GM12865 (cell line): ENCODE measurements at places on chromosomes 16 and 17.

- no peak for DNase-seq
These were observed 2.6 kb downstream of the LCMT1 start for GRCh38 chr16:25114121-25114520.

DNA sequence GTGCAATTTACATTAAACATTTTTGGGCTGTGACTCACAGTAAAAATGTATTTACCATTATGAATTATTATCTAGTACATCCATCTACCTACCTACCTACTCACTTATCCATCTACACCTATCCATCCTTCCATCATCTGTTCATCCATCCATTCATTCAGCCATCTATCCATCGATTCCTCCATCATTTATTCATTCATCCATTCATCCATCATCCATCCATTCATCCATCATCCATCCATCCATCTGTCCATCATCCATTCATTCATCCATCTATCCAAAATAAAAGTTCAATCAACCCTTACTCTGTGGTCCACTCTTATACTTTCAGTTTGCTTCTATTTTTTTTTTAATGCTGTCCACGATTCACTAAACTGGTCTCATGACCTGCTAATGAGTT lies 118.4 kb downstream of the NTN1 start:
- no peak for DNase-seq

DNA sequence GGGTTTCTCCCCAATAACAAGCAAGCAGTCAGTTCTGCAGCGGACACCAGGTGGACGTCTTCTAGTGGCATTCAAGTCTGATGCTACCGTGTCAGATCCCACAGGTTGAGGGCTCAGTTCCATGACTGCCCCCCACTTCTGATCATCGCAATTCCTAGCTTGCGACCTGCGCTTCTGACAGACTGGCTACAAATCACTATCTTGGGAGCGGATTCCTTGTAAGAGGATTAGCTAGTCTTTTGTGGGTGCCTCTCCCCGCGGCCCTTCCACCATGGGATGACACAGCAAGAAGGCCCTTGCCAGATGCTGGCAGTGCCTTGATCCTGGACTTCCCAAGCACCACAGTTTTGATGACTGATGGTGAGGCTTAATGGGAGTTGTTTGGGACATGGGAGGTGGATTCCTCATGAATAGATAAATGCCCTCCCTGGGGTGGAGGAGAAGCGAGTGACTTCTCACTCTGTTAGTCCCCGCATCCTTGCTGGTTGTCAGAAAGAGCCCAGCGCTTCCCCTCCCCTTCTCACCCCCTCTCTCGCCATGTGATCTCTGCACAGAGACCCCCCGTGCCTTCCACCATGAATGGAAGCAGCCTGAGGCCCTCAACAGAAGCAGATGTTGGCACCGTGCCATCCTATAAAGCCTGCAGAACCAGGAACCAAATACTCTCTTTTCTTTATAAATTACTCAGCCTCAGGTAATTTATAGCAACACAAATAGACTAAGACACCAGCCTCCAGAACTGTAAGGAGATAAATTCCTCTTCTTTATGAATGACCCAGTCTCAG lies 19.1 kb downstream of the CDIP1 start:
- no peak for DNase-seq

DNA sequence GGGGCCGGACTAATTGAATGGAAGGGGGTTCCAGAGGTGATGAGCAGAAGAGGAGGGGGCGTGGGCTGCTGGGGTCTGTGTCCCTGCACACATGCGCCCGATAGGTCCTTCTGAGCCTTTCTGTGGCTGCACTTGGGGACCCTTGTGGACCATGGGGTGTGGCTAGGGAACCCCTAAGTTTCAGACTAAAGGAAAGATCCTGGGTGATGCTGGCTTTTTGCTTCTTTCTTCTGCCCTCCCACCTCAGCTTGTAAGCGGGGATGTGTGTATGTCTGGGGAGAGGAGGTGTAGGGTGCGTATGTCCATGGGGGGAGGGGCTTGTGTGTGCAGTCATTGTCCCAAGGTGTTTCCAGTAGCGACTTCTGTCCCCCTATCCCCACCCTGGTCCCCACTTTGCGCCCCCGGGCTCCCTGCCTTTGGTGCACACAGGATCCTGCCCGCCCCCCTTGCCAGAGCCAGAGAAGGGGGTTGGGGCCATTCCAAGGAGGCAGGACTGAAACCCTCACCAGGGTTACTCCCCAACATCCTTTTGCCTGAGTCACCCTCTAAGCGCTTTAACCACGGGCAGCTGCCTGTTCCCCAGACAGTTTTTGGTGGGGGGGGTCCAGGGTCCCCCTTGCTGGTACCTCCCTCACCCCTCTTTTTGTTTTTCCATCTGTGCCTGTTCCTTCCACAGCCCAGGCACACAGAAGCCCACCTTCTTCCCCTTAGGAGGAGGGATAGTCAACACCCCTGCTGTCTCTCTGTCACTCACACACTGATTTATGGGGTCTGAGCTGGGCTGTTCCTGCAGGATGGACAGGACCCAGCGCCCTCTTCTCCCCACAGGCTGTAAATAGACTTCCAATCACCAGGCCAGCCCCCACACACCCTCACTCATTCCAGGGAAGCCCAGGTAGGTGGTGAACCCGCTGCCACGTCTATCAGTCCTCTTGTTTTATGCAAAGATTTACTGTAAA lies 83.2 kb downstream of the ARHGAP23 start:
- no peak for DNase-seq

DNA sequence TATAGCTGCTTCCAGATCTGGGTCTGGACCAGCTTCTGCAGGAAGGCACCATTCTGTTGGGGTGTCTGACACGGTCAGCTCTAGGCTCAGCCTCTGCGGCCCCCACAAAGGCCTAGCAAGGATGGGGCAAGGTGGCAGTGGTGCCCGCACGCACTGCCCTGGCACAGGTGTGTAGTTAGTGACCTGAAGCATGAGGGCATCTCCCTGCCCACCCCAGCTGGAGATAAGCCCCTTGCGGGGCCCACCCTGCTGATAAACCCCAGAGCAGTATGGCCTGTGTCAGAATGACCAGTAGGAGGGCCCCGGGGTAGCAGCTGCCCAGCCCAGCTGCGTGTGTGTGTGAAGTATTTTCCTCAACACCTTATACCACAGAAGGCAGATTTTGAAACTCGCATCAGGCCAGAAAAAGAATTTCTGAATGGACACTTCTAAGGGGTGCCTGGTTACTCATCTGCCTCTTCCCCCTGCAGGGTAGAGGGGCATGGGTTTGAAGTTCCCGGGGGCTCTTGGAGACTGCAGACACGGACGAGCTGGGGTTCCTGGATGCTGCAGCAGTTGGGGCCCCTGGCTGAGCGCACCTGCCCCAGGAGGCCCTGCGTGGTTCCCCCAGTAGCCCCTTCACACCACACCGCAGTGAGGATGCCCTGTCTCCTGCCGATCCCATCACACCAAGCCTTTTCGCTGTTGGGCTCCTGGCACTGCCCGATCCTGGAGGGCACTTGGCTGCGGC lies 4.5 kb downstream of the ARHGDIA start:
- DNase-seq: no peak

GRCh38 chr17:7241090-7241733 lies 1.0 kb downstream of the GABARAP start:
- DNase-seq: no peak

GRCh38 chr17:46865100-46865499 lies 13.7 kb downstream of the WNT9B start:
- no peak for DNase-seq

DNA sequence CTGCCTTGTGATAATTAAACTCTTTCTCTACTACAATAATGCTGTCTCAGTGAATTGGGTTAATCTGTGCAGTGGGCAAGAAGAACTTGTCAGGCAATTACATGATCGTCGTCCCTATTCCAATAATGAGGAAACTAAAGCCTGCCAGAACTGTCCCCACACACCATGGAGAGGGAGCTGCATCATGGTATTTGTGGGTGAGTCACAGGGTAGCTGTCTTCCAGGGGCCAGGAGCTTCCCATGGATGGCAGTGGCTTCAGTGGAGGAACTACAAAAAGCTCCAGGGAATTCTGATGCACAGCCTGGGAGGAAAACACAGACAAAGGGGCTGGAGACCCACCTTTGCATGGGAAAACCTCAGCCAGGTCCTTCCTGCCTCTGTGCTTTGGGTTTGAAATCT lies 83.3 kb upstream of the C16orf82 start:
- DNase-seq: no peak

- DNase-seq: peak; percentile 77
These were observed 1.3 kb downstream of the KIAA0513 start for GRCh38 chr16:85028685-85029407.

DNA sequence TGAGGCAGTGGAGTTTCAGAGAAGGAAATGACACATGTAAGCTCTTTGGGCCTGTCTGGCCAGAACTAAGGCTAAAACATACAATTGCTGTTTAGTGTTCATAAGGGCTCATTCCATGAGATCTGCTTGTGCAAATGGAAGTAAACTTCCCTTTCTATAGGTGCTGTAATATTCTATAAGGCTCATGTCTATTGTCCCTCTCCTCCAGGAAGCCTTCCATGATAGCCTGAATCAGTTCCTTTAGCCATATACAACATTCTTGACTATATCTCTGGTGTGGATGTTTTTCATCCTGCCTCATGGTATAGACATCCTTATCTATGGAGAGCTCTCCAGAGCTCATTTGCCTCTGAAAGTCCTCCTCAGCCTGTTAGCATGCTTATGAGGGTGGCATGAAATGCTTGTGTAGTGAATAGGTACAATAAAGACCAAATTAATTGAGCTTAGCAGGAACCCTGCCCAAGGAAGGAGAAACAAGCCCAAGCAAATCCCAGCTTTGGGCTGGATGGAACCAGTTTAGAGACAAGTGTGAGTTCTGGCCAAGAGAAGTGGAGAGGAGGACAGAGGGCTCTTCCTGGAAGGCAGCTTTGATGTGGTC lies 1.6 kb upstream of the ETV4 start:
- no peak for DNase-seq

GRCh38 chr16:2194852-2195321 lies 1.5 kb downstream of the CASKIN1 start:
- peak; percentile 80 for DNase-seq

- DNase-seq: no peak
These were observed 333.8 kb downstream of the SNX29 start for GRCh38 chr16:12310286-12310685.

GRCh38 chr16:54493061-54493460 lies 206.5 kb upstream of the IRX3 start:
- no peak for DNase-seq

DNA sequence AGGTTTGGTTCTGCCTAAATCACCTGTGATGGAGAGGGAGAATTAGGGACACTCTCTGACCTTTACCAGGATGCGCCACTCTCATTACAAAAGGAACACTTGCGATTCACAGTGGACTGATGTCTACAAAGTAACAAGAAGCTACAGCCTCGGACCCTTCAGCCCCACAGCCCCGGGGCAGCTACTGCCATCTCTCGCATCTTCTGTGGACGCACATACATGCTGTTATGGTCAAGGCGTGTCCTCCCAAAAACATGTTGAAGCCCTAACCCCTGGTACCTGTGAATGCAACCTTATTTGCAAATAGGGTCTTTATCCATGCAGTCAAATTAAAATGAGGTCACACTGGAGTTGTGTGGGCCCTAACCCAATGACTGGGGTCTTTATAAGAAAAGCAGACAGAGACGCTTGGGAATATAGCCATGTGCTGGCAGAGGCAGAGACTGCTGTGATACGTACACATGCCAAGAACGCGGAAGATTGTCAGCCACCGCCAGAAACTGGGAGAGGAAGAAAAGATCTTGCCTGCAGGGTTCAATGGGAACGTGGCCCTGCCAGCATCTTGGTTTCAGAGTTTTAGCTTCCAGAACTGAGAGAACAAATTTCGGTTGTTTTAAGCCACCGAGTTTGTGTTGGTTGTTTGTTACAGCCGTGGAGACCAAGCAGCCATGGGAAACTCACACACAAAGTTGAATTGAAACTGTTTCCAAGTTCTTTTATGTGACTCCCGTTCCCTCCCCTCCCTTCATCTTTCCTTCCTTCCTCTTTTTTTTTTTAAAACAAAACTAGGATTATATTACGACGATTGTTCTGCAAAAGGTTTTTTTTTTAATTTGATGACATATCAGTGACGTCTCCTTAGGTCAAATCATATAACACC lies 23.1 kb downstream of the ATP2C2 start:
- DNase-seq: no peak

- DNase-seq: no peak
These were observed 103.3 kb downstream of the CCDC182 start for GRCh38 chr17:57641761-57642160.

- DNase-seq: no peak
These were observed 81.4 kb downstream of the MRM1 start for GRCh38 chr17:36682773-36683172.

DNA sequence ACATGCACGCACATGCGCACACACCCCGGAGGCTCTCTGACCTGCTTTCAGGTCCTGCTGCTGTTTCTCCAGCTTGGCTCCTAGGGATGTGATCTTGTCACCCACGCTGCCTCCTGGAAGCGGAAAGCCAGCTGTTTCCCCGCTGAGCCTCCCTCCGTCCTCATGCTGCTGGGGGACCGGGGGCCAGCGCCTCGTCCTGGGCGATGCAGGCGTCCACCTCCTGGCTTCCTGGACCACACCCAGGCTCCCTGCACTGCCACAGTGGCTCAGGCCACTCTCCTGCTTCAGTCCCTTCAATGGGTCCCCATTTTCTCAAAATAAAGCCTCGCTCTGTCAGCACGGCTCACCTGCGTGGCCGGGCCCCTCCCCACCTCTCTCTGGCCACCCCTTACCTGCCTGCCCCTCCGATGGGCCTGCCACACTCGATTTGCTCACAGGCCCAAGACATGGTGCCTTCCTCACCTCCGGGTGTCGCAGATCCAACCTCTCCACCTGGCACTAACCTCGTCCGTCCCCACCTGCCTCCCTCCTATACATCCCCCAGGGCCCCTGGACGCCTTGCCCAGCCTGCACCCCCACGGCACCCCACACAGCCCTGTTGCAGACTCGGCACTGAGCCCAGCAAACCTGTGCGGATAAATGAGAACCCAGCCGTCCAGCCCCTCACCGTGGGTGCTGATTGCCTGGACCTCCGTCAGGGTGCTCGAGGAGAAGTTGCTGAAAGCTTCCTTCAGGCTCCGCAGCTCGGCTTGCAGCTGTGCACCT lies 6.6 kb downstream of the ASGR2 start:
- no peak for DNase-seq

GRCh38 chr16:29743827-29744531 lies 1.8 kb downstream of the C16orf54 start:
- DNase-seq: no peak

- no peak for DNase-seq
These were observed 12.4 kb upstream of the STRADA start for GRCh38 chr17:63754046-63754445.
